Left lung (tissue), 14 donors: ENCODE measurements at places on chromosomes 6 and 20. TPM values are rescaled to one million over a fixed set of nuclear protein-coding genes. Genes with fewer than 3 reads are reported as not detected.

SLC17A2 gene
- polyA plus RNA-seq = not detected

DNA sequence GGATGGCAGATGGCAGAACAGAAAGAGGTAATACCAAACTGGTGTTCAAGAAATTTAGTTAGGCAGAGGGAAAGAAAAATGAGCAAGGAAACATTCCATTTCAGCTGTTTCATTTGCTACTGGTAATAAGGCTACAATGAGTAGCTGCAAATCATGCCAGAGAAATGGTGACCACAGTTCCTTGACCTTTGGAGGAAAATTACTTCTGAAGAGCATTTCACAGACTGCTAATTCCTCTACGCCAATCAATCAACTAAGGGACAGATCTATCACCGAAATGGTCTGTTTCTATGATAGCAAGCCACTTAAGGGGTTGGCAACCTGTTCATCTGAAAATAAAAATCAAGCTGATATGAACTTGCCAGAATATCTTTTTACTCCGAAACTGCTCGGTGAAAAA, 119.5 kb downstream of the PTPRK start:
- no peaks in the 10 kb centered on the region for H3K36me3 ChIP-seq
- DNase-seq = no peak
- H3K4me1 ChIP-seq = no peaks in the 10 kb centered on the region
- no peaks in the 10 kb centered on the region for H3K27me3 ChIP-seq
- no peak overlapping the region for H3K27ac ChIP-seq

DNA sequence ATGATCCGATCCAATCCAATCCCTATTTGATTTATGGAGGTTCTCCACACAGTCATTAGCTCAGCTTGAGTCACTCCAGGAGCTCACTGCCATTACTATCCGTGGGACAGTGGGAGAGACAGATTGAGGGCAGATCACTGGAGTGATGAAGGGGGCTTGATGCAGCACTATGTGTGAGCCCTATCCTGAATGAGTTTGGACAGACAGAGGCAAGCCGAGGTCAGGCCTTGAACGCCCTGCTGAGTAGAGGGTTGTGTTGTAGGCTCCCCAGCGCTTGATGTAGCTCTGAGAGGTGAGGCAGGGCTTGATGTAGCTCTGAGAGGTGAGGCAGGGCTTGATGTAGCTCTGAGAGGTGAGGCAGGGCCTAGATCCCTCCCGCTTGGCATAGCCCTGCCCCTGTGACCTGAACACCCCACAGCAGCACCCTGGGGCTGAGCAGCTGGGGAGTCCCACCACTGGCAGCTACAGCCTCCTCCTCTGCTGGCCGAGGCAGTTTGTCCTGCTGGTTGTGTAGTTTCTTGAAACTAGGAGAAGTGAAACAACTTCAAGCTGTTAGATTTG, 58.7 kb downstream of the ZFAND3 start:
- no peaks in the 10 kb centered on the region for H3K36me3 ChIP-seq
- peak overlapping the region; percentile 33 for H3K27ac ChIP-seq
- H3K27me3 ChIP-seq = no peaks in the 10 kb centered on the region
- peaks cover 41% of the 10 kb centered on the region for H3K4me1 ChIP-seq
- no peak overlapping the region for H3K4me3 ChIP-seq
- no peak for DNase-seq

SFTA2 gene
- 9.3 TPM for polyA plus RNA-seq
